HT-29 (cell line): ENCODE measurements at places on chromosomes 1 and 21. TPM values are rescaled to one million over a fixed set of nuclear protein-coding genes. Genes with fewer than 3 reads are reported as not detected.
A peak's percentile ranks its signal among the peaks of the same experiment; 100 is the strongest.

DNA sequence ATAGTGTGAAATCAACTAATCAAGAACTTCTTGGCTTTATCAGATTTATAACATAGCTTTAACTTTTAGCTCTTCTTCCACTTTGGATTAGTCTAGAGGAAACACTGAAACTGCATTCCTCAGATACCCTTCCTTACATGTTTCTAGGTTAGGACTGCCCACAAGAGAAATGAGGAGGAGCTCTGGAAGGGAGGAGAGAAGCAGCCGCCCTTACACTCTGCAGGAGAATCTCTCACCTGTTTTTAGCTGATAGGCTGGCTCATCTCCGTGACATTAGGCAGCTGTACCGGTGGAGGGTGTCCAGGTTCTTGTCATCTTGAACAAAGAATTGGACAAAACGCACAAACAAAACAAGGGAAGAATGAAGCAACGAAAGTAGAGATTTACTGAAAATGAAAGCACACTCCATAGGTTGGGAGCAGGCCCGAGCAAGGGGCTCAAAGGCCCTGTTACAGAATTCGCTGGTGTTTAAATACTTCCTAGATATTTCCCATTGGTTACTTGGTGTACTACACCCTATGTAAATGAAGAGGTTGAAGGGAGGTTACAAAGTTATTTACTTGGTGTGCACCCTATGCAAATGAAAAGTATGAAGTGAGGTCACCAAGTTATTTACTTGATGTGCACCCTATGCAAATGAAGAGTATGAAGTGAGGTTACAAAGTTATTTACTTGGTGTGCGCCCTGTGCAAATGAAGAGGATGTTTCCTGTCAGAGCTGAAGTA, 524.9 kb upstream of the CHRM3 start:
- DNase-seq = no peak

DNA sequence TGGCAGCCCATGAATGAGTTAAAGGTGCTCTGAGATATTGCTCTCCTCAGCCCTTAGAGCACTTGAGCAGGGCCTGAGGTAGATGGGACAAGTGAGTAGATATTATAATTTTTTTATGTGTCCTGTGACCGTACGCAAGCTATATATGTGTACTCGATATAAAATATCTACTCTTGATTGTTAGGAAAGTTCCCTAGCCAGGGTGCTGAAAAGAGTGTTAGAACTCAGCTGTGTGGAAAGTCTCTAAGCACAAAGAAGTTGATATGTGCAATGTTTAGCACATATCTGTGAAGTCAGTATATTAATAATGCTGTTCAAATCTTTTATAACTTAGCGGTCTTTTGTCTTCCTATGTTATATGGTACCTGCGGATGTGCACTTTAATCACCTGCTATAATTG, 114.6 kb upstream of the PLD5 start:
- DNase-seq = no peak

DNA sequence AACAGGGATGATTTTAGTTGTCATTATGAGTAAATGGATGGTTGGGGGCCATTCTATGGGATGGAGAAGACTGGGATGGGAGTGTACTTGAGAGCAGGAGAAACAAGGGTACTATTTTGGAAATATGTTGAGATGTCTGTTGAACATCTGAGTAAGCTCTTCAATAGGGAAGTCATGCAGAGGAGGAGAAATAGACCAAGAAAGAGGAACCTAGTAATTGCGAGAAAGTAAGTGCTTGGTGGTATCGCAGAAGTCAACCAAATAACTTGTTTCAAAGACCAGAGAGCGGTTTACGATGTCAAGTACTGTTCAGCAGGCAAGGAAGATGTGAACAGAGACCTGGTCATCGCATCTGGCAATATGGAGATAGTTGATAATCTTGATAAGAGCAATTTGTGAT, 22.4 kb upstream of the CHRM3 start:
- DNase-seq = no peak

GRCh38 chr1:110798691-110799256, 74.2 kb upstream of the CD53 start:
- no peak for DNase-seq

CLDN14 gene
- total RNA-seq = not detected in 2 replicates

DNA sequence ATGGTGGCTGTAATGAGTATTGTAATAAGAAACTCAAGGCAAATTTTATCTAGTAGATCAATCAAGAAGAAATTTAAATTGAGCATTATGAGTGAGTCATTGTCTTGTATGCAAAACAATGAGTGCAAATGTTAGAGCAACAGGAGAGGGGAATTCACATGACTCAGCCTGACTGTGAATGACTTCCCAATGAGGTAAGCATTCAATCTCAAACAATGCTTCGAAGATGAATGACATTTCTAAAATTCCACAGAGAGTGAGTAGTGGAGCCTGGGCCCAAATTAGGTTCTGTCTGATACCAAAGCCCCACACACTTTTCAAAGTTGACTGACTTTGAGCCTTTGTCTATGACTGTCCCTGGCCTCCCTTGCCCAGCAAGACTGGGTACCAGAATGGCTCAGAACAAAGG, 738.0 kb downstream of the PTPRU start:
- no peak for DNase-seq

VPS72 gene
- total RNA-seq = 48.9 and 49.1 TPM in 2 replicates

FCRLA gene
- not detected in 2 replicates for total RNA-seq

- DNase-seq = no peak
These were observed 32.1 kb downstream of the JAK1 start for GRCh38 chr1:64934115-64934877.

- no peak for DNase-seq
These were observed 695.4 kb downstream of the BRINP3 start for GRCh38 chr1:189782295-189782694.

RNF186 gene
- not detected in 2 replicates for total RNA-seq

GRCh38 chr1:191049781-191050180, 572.1 kb upstream of the BRINP3 start:
- no peak for DNase-seq

DNA sequence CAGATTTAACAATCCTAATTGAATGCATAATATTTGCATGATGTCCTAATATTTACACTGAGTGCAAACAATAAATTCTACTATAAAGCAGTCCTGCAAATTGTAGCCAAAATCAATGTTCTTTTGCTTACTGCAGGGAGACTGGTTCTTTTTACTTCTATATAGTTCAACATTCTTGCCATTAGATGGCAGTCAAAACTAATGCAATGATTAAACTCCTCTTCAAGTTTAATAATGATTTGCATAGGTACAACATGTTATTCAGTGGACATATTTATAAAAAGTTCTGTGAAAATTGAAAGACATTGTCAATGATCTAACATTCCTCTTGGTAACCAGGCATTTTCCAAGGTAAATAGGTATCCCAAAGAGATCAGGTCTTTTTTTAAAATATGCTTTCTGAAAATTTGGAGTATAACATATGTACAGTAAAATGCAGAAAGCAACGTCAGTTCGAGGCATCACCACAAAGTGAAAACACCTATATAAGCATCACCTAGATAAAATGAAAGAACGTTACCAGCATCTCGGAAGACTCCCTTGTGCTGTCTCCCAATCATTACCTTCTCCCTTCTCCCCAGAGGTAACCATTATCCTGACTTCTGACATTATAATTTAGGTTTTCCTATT, 9.8 kb upstream of the FNBP1L start:
- peak; percentile 74 for DNase-seq

DNA sequence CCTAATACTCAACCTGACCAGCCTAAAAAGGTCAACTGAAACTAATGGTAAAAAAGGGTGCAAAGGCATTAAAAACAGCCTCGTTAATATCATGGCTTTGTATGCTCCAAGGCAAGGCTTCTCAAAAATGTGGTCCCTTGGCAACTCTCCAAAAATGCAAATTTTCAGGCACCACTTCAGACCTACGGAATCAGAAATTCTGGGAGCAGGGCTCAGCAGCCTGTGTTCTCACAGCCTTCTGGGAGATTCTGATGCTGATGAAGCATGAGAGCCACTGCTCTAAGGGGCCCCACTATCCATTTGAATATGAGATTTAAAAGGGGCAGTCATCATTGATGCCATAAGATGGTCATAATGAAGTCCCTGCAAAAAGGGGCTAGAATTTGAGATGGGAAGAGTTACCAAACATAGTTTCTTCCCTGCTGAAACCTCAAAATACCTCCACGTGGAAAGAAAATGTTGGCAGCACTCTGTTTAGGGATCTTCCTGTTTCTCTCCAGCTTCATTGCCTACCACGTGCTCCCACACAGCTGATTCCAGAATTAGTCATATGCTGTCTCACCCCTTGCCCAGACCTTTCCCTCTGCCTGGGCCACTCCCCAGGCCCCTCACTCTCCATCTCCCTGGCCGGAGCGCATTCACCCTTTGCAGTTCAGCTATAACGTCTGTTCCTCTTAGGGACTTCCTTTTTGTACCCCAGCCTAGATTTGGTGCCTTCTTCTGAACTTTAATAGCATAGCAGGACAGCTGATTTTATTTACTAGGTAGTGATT, 46.7 kb downstream of the PHC2 start:
- DNase-seq = no peak

DNA sequence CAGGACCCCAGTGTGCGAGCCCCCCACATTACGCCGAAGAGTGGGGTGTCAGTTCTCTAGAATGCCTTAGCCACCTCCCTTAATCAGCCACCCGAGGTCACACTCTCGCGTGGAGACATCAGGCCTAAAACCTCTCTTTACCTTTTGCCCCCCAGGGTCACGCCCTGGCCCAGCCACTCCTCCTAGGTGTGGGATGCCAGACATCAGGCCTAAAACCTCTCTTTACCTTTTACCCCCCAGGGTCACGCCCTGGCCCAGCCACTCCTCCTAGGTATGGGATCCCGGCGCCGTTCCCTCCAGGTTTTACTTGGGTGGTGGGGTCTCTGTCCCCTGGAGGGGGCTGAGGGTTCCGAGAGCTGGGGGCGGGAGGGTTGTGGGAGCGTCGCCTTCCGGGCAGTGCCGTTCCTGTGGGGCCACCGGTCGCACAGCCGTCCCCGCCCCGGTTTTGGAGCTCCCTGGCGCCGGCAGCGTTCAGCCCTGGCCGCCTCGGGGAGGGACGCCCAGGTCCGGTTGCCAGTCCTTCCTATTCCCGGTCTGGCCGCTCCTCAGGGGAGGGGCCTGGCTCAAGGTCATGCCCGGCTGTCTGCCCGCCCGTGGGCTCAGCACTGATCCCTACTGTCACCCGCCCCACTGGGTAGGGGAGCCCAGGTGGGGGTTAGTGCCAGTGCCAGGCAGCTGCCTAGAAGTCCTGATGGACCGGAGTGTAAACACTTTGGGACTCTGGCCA, 882 bp downstream of the VPS13D start:
- peak; percentile 16 for DNase-seq

DNA sequence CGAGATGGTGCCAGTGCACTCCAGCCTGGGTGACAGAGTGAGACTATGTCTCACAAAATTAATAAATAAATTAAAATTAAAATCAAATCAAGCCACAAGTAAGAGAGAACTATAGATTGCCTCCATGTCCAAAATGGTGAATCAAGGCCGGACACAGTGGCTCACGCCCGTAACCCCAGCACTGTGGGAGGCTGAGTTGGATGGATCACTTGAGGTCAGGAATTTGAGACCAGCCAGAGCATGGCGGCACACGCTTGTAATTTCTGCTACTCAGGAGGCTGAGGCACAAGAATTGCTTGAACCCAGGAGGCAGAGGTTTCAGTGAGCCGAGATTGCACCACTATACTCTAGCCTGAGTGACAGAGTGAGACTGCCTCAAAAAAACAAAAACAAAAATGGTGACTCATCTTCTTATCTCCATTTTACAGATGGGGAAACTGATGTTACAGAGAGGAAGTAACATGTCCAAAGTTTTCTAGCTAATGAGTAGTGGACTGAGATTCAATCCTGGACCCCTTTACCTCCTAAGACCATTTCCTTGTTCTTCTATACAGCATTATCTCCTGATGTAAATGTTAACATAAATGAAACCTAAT, 99.0 kb upstream of the HNRNPU start:
- DNase-seq = no peak

CTTNBP2NL gene
- total RNA-seq = 4.9 and 5.2 TPM in 2 replicates

GUCA2A gene
- 0.69 and 1.7 TPM in 2 replicates for total RNA-seq

LCE2B gene
- total RNA-seq = not detected in 2 replicates

GRCh38 chr1:42876009-42876408, 29.6 kb downstream of the ZNF691 start:
- DNase-seq = no peak

DNA sequence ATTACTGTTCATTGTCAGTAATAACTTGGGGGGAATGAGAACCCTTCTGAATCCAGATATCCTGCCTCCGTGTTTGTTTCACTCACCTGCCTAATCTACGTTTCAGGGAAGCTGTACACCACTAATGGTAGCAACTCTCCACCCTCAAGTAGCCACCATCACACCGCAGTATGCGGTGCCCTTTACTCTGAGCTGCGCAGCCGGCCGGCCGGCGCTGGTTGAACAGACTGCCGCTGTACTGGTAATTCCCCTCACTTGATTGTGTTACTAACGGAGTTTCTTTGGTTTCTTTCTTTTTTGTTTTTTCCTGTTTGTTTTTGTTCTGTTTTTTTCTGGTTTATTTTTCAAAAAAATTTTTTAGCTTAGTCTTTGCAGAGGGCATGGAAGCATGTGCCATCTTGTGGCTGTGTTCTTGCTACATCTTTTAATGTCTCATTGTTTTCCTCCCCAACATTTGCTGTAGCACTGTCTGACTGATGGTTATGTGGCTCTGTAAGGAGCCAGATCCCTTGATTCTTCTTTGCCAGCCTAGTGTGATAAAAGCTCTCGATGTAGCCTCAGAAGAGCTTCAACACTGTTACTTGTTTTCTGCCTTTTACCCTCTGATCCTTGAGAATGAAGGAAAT, 15.9 kb upstream of the OLFML3 start:
- no peak for DNase-seq

DNA sequence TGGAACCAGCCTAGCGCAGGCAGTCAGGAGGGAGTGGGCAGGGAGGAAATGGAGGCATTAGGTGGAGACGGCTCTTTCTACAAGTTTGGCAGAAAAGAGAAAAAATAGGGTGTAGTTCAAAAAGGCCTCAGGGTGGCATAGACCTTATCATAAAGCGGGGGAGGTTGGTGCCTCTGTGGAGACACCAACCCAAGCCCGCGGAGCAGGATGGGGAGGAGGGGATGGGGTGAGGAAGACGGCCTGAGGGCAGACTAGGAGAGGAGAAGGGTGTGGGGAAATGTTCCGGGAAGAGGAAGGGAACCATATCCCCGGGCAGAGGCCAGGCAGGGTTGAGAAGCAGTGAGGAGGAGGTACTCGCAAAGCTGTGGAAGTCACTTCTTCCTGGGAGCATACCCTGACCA, 17.4 kb upstream of the SHE start:
- DNase-seq = no peak

ADAM30 gene
- not detected in 2 replicates for total RNA-seq

SERPINC1 gene
- total RNA-seq = not detected in 2 replicates

PLA2G2F gene
- 0.41 and 1.7 TPM in 2 replicates for total RNA-seq

- DNase-seq = no peak
These were observed 125.8 kb downstream of the PCBP3 start for GRCh38 chr21:45769294-45769693.

SLC35E2B gene
- total RNA-seq = 34.6 and 35.1 TPM in 2 replicates

LRRIQ3 gene
- total RNA-seq = not detected in 2 replicates

SLC30A1 gene
- 8.1 and 8.6 TPM in 2 replicates for total RNA-seq

AGO4 gene
- total RNA-seq = 2.8 and 3.3 TPM in 2 replicates

- peak; percentile 13 for DNase-seq
These were observed 853 bp upstream of the RRAGC start for GRCh38 chr1:38860454-38860795.

DNA sequence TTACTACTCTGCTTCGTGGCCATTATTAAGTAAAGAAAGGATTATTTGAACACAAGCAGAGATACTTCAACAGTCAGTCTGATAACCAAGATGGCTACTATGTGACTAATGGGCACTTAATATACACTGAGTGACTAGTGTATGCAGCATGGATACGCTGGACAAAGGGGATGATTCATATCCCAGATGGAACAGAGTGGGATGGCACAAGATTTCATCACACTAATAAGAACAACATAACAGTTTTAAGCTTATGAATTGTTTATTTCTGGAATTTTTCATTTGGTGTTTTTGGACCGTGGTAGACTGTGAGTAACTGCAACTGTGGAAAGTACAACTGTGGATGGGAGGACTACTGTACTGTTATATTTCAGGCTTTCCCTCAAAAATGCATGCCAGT, 9.4 kb downstream of the ZCCHC17 start:
- no peak for DNase-seq
